Inflammatory macrophage (primary cell): ENCODE measurements at places on chromosomes 16 and 17.
A peak's percentile ranks its signal among the peaks of the same experiment; 100 is the strongest.

DNA sequence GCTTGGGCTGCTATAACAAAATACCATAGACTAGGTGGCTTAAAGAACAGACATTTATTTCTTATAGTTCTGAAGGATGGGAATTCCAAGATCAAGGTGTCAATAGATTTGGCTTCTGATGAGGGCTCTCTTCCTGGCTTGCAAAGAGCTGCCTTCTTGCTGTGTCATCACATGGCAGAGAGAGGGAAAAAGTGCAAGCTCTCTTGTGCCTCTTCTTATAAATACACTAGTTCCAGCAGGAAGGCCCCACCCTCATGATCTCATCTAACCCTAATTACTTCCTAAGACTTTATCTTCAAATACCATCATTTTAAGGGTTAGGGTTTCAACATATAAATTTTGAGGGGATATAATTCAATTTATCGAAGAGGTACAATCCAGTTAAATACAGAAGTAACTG is 30.6 kb downstream of the ABCA9 start:
- DNase-seq, result no peak

DNA sequence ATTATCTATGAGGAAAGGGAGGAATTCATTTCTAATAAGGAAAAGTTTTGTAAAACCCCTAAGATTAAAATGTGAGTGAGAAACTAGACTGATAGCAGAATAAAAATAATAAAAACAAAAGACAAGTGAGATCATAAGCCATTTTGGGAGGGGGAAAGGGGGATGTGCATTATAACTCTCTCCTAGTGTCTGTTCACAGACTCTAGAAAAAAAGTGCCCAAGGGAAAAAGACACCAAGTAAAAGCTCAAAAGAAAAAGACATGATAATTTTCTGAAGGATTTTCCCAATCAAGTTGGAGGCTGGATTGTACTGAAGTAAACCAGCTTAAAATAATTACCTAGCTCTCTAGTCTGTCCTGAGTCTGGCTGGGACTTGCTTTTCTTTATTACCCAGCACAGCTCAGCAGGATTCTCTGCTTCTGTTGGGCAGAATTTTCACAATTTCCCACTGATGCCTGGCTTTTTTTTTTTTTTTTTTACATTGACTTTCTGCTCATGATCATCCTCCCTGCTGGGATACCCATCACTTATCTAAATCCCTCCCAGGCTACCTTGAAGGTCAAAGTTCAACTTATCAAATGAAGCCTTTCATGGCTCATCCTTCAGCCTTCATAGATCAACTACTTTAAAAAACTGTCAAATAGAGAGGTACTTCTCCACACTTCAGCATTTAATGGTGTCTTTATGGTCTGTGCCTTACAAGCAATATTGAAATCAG is 124.2 kb upstream of the KCNJ16 start:
- DNase-seq, result no peak

DNA sequence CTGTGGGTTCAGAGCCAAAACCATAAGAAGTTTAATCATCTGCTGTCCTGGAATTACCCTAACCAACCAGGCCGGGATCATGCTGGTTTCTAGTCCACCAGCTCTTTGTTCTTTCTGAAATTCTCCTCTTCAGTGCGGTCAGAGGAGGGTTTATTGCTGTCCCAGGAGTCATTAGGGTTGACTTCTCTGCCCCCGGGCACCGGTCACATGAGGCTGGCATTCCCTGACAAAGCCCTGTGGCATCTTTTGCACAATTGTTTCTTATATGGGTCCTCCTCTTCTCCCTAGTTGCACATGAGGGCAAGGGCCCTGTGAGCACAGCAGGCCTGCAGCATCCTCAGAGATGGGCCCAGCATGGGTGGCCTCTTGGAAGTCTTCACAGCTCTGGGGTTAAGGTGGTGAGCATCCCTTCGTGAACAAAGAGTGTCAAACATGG is 243.9 kb downstream of the IRF8 start:
- DNase-seq, result no peak

GRCh38 chr16:49422896-49423295 is 49.3 kb downstream of the C16orf78 start:
- no peak for DNase-seq

DNA sequence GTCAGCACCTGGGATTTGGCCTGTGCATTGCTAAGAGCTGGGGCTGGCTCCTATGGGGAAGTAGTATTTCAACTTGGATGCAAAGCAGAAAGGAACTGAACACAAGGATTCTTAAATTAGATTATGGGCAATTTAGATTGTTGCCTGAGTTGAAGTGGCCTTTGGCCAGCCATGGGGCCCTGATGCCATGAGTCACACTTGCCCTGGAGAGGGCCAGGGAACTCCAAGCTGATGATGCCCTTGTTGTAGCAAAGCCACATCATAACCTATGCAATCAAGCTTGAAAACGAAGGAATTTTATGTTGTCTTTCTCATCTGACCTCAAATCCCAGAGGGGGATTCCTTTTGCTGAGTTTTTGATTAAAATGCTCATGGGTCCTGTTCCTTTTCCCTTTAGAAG is 3.9 kb upstream of the SPATA32 start:
- peak; percentile 32 for DNase-seq

- no peak for DNase-seq
Observed at GRCh38 chr17:83145831-83146230, 66.4 kb downstream of the METRNL start.

DNA sequence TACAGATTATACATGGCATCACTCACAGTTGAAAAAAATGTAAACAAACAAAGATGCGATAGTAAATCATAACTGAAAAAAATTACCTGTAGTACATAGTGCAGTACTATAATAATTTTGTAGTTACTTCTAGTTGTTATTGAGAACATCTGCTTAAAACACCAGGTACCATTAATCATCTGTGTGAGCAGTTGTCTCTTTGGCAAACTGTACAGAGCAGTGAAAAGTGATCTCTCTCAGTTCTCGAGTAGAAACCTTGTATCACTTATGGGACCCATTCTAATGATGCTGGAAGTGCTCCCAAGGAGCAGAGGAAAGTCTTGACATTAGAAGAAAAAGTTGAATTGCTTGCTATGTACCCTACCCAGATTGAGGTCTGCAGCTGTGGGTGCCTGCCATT is 8.9 kb upstream of the TENT4B start:
- no peak for DNase-seq

GRCh38 chr16:67287960-67288359 is 8.6 kb downstream of the PLEKHG4 start:
- DNase-seq, result no peak

DNA sequence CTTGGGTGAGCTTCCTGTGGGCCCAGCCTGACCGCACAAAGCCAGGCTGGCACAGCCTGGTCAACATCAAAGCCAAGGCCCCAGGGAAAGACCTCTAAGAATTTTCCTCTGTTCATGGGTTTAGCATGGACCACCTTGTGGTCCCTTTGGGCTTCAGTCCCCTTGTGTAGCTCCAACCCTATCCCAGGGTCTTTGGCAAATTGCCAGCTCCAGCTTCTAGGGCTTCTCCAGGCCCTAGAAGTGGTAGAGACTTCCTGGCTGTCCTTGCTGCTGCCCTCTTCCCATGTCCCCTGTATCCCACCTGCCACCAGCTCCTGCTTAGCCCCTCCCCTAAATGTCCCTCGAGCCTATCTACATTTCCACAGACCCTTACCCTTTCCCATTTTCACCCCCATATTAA is 9.7 kb upstream of the ITGA3 start:
- DNase-seq, result no peak

- no peak for DNase-seq
Observed at GRCh38 chr17:57569021-57569420, 176.1 kb downstream of the CCDC182 start.

GRCh38 chr16:88374736-88375135 is 8.0 kb upstream of the ZNF469 start:
- DNase-seq, result no peak

DNA sequence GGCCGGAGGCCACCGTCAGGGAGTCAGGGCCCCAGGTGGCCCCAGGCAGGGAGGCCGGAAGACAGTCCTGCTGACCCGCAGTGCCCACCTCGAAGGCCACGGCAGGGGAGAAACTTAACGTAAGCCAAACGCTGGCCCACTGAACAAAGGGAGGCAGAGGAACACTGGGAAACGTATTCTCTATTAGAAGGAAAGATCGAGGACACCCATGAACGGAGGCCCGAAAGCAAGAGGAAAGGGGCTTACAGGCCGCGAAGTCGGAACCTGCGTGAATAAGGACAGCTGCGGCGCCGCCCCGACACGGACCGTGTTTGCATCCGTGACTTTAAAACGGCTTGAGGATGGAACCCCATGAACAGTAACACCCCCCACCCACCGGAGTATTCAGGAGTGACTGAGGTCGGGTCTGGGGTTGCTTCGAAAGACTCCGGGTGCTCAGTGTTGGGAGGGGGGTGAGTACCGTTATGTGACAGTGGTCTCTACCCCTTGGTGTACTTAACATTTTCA is 102.4 kb upstream of the METRNL start:
- DNase-seq, result no peak

- DNase-seq, result peak; percentile 71
Observed at GRCh38 chr17:38982858-38983746, 15.9 kb upstream of the FBXO47 start.

DNA sequence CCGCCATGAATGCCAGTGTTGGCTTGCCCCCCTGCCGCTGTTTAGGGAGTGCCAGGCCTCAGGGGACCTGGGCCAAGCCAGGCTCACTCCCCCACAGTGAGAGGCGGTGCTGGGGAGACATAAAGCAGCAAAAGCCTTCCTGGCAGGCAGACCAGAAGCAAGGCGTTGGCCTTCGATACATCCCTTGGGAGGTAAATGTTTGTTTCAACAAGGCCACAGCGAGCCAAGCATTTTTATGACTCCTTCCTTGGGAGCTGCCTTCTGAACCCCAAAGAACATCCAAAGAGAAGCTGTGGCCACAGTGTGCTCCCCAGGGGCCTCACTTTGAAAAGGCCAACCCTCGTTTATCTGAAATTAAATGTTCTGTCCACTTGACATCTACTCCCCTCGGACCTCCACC is 119.7 kb upstream of the CIBAR2 start:
- DNase-seq, result no peak

DNA sequence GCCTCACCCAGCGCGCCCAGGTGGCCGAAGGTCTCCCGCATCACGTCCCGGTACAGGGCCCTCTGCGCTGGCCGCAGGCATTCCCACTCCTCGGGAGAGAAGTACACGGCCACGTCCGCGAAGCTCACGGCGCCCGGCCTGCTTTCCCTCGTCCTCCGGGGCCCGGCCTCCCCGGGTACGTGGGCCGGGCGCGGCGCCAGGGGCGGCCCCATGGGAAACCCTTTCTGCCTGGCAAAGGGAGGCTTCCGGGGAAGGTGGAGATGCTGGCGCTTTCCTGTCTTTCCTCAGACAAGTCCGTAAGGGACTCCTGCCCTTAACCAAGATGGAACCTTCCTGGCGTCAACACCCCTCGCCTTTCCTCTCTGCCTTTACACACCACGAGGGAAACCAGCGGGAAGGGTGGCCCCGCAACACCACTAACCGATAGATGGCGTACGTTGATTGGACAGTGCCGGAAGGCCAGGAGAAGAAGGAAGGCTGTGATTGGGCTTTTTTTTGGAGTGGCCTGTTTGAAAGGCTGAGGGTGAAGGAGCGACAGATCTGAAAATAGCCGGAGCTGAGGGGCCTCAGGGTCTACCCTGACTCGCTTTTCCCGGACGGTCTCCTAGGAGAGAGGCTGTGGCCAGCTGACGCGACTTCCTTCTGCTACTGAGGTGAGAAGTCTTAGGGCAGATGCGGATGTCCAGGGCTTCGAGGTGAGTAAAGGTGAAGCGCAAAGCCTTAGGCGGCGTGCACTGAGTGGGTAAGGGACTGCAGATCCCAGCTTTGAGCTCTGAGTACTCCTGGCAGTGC is at the start of gene ZNF785:
ZNF785 (minus strand) TSS at position 298 of the 792 bp plus-strand sequence; CDS start at position 212, 86 bp downstream.
- peak; percentile 98 for DNase-seq

DNA sequence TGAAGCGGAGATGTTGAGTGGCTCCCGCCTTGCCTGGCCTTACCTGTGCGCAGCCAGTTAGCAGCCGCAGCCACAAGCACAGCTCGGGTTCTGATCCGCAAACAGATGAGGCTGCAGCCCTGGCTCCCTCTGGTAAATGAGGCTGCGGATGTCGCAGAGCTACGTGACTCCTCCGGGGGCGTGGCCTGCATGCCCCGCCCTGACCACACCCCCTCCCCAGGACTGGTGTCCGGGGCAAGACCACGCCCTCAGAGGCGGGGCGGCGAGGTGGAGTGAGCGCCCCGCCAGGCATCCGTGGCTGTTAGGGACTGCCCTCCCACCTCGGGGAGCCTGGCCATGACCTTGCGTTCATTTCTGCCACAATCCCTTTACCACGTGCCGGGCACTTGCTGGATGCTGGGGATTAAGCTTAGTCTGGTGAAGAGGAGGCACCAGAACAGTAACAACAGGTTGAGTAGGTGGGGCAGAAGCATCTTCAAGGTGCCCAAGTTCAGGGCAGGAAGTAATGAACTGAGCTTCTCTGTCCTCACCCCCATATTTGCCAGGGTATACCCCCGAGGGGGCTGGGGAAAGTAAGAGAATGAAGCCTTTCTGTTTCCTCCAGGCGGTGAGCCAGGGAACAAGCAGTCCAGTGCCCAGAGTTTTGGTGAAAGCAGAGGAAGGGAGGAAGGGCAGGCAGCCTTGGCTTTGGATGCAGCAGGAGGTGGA is at the start of gene ALDOC:
ALDOC (minus strand) TSS at position 138 of the 708 bp plus-strand sequence. CDS start 1,363 bp downstream, outside the sequence.
- DNase-seq, result peak; percentile 96

- peak; percentile 71 for DNase-seq
Observed at GRCh38 chr17:50624321-50624934, 10.3 kb upstream of the ABCC3 start.

DNA sequence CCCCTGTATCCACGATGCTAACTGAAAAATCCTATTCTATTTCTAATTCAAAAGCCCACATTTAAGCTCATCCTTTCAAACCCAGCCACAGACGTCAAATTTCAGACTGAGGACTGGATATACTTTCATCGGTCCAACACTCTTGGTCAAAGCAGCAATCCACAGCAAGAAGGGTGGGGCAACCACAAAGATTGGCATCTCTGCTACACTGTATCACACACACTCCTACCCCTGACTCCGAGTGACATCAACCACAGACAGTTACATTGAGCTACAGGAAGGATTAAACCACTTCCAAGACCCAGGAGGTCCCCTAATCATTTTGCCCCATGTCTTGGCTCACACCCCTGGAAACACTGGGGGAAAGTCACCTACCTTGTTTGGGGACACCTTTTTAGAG is 61.3 kb downstream of the GRIN2A start:
- DNase-seq, result no peak

- DNase-seq, result no peak
Observed at GRCh38 chr16:5925850-5926249, 828.3 kb upstream of the EEF2KMT start.
